ENCODE measurements at places on chromosomes 11 and 22. TPM values are rescaled to one million over a fixed set of nuclear protein-coding genes. Genes with fewer than 3 reads are reported as not detected.

Gene ACAT1
- 187 TPM for total RNA-seq

GRCh38 chr11:67120456-67120855 lies 1.4 kb downstream of the KDM2A start:
- H3K36me3 ChIP-seq, result peaks cover 12% of the 10 kb centered on the region
- H3K27me3 ChIP-seq, result no peaks in the 10 kb centered on the region
- H3K27ac ChIP-seq, result peak overlapping the region; percentile 13
- H3K4me3 ChIP-seq, result peak overlapping the region; percentile 49
- DNase-seq, result no peak

- peak overlapping the region; percentile 12 for H3K27ac ChIP-seq
- no peaks in the 10 kb centered on the region for H3K4me1 ChIP-seq
- H3K36me3 ChIP-seq, result no peaks in the 10 kb centered on the region
- no peaks in the 10 kb centered on the region for H3K27me3 ChIP-seq
These were observed 48.4 kb upstream of the KCNQ1OT1 start for GRCh38 chr11:2748061-2748813.

- DNase-seq, result no peak
- H3K27ac ChIP-seq, result no peak overlapping the region
- no peaks in the 10 kb centered on the region for H3K27me3 ChIP-seq
- no peak overlapping the region for H3K4me3 ChIP-seq
- peaks cover 3% of the 10 kb centered on the region for H3K4me1 ChIP-seq
These were observed 7.5 kb downstream of the IL18 start for GRCh38 chr11:112156153-112156955.

- no peak overlapping the region for H3K4me3 ChIP-seq
- no peaks in the 10 kb centered on the region for H3K36me3 ChIP-seq
- no peak for DNase-seq
- H3K27me3 ChIP-seq, result no peaks in the 10 kb centered on the region
- no peak overlapping the region for H3K27ac ChIP-seq
These were observed 1827.5 kb upstream of the RAG2 start for GRCh38 chr11:38425578-38425977.

Gene UCP2
- 37.6 TPM for total RNA-seq

Gene PUS3
- total RNA-seq, result 10.9 TPM

Gene TST
- total RNA-seq, result 142 TPM

DNA sequence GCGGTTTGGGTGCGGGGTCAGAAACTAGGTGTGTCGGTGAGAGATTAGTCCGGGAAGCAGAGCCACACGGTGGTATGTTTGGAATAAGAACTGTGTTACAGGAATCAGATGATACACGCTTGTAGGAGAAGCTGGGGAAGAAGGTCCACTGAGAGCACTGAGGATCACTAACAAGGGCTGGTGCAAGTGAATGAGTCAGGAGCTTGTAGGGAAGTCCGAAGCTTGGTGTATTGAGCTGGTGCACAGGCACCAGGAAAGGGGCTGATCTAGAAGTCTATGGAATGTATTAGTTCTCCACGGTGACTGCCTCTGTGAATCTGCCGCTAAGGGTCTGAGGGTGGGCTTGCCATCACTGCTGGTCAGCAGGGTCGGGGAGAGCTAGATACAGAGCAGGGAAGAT lies 18.8 kb upstream of the GRK3 start:
- no peaks in the 10 kb centered on the region for H3K36me3 ChIP-seq
- H3K27ac ChIP-seq, result no peak overlapping the region
- no peak for DNase-seq
- H3K4me1 ChIP-seq, result no peaks in the 10 kb centered on the region
- H3K27me3 ChIP-seq, result no peaks in the 10 kb centered on the region

Measured in adrenal gland (tissue), 19 donors.